Activated naive CD8-positive, alpha-beta T cell treated with anti-CD3 and anti-CD28 coated beads for 36 hours (primary cell): ENCODE measurements at places on chromosomes 16 and 17.

DNA sequence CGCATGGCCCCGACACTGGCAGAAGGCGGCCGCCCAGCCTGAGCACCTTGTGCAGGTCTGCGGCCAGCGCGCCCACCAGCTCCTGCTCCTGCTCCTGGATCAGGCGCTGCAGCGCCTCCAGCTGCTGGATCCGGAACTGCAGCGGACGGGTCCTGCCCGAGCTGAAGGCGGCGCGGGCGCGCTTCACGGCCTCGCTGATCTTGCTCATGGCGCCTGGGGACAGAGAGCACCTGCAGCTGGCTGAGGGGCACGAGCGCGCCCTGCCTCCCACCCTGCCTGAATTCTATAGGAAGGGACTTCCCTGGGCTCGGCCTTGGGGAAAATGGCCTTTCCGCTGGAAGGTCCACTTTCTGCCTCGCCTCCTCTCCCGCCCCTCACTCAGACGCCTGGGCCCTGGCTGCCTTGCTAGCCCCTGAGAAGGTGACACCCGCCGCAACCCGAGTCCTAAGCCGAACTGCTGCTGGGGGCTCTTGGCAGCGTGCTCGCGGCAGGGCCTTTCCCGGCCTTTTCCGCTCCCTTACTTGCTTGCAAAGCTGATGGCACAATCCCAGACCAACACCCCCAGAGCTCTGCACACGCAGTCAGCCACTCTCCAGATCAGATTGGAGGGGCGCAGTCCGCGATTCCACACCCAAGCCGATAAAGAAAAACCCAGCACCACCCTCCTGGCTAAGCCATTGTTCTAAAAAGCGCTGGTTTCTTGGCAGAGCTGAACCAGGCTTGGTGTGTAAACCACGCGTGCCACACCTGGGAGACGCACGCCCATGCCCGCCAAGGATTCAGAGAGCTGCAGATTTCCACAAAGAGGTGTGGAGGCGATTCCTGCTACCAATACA, 3.0 kb downstream of the ALDH3A1 start:
- peak; percentile 89 for DNase-seq

DNA sequence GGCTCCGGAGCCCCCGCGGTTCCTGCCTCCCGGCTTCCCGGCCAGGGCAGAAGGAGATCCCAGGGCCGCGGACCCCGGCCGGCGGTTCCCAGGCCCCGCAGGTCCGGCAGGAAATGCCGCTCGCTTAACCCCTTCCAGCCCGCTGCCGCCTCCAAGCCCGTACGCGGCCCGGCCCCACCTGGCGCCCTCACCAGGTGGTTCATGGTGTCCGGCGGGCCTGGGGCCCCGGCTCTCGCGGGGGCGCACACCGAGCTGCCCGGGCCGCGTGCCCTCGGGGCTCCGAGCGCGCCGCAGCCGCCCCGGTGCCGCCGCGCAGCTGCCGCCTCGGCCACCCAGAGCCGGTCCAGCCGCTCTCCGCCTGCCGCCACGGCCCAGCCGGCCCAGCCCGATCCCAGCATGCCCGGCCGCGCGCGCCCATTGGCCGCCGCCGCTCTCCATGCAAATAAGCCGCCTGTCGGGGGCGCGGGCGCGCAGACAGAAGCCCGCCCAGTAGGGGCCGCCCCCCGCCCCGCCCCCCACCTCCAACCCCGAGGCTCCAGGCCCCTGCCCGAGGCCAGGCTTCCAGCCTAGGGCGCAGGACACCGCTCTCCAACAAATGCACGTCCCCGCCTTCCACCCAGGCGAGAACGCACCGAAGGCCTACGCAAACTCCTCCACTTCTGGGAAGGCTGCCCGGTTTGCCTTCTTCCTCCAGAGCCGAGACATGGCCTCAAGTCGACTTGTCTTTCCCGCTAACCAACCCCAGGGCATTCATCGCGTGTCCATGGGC, at the start of gene BCAR1:
Gene BCAR1 (minus strand): TSS at position 345 of the 769 bp plus-strand sequence. CDS start 142 bp downstream, at position 203.
- DNase-seq = peak; percentile 60

- DNase-seq = no peak
These were observed 1422.6 kb upstream of the CDH8 start for GRCh38 chr16:63458846-63459245.

DNA sequence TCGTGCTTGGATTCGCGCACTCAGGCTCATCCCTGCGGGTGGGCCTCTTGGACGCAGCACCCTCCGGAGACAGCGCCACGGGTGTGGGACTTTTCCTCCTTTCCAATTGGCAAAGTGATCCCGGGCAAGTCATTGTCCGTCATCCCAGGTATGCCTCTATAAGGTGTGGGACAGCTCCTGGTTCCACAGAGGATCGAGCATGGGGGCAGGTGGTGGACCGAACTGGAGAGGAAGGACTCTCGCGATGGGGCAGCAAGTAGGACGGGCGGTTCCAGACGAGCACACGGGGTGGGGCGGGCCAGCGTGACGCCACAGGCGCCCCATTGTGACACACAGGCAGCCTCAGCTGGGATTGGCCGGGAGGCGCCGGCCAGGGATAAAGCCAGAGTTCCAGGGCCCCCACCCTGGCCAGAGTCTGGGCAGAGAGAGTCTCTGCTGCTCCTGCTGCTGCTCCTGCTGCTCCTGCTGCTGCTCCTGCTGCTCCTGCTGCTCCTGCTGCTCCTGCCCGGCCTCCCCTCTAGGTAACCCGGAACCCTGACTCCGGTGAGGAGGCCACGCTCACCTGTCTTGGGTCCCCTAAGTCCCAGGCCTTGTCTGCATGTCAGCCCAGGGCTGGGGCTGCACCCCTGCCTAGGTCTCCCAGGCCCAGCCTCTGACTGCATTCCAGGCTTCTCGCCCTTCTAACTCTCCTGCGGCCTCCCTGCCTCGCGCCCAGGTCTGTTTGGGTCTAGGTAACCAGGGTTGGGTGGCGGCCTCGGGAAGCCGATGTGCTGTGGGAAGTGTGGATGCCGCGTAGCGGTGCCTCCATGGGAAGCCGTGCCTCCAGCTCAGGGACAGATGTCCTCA, 38.5 kb upstream of the SLC47A1 start:
- DNase-seq = no peak

DNA sequence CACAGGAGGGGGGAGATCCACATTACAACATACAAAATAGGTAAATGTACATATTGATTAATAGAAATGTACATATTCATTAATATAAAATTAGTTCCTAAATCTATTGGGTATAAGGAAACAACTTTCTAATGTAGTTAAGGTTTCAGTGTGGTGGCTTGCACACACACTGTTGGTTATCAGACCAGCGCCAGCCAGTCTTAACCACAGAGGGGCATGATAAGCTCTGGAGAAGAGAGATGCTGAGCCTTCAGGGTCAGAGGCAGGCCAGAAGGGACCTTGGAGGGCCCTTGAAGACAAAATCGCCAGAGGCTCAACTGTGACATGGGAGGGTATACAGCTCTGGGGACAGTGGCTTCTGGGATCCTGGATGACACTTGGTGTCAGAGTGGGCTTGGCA, 10.9 kb upstream of the ZFP90 start:
- DNase-seq = no peak

GRCh38 chr17:18910326-18910725, 41.6 kb upstream of the SLC5A10 start:
- no peak for DNase-seq

- no peak for DNase-seq
These were observed 205.5 kb upstream of the MON1B start for GRCh38 chr16:76985392-76986045.

DNA sequence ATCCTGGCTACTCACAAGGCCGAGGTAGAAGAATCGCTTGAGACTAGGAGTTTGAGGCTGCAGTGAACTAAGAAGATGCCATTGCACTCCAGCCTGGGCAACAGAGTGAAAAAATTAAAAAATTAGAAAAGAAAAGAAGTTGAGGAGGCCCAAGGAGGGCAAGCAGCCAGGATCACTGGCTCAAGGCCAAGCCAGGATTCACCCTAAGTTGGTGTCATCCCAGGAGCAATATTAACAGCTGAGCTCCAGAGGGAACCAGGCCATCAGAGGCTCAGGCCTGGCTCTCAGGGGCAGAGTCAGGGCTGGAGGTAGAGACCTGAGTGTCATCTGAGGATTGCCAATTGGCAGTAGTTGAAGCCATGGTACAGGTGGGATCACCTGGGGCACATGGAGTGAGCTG, 20.7 kb downstream of the DRC3 start:
- DNase-seq = no peak

GRCh38 chr16:3101018-3101840, 2.1 kb upstream of the ZSCAN10 start:
- DNase-seq = no peak

DNA sequence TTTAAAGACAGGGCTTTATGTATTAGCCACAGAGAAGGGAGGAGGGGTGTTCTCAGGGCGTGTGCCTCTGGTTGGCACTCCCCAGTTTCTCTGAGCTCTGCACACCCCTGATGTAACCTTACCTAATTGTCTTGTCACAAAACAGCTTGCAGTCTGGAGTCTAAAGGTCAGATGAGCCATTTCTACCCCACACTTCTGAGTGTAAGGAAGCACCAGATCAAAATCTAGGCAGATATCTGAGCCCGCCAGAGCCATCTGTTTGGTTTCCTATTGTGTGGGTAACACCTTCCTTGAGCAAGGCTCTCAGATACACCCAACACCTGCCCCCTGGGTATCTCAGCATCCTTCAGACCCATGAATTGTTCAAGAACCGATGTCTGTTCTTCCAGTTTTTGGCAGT, 15.5 kb downstream of the CDH1 start:
- DNase-seq = peak; percentile 64

GRCh38 chr16:67415872-67416793, at the start of gene ZDHHC1:
Gene ZDHHC1 (minus strand): TSS chr16:67416477. CDS start chr16:67407775, 8,702 bp downstream.
- DNase-seq = peak; percentile 74
